ENCODE measurements at places on chromosomes 3 and 15.

- DNase-seq, result no peak
Observed at GRCh38 chr3:5051772-5052171, 70.3 kb upstream of the ARL8B start.

- DNase-seq, result no peak
Observed at GRCh38 chr3:69091389-69092029, 6.8 kb downstream of the ARL6IP5 start.

DNA sequence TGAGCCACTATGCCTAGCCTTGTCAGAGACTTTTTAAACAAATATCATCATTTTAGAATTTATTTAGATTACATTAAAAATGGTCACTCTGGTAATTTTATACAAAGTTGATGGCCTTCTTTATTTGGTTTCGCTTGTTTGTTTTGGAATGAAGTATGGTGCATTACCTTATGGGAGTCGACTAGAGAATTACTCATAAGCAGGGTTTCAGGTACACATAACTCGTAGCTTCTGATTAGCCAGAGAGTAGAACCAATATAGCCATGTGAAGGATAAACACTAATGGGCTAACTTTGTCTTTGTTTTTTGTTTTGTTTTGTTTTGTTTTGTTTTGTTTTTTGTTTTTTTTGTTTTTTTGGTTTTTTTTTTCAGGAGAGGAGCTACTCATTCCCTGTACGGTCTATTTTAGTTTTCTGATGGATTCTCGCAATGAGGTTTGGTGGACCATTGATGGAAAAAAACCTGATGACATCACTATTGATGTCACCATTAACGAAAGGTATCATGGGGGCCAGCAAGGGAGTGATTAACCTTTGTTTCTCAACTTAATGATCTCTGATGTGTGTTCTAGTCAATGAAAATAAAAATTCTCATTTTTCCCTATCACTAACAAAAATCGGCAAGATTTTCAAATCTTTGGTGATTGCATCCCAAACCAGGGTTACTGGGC, 113.2 kb downstream of the IL1RAP start:
- no peak for DNase-seq

DNA sequence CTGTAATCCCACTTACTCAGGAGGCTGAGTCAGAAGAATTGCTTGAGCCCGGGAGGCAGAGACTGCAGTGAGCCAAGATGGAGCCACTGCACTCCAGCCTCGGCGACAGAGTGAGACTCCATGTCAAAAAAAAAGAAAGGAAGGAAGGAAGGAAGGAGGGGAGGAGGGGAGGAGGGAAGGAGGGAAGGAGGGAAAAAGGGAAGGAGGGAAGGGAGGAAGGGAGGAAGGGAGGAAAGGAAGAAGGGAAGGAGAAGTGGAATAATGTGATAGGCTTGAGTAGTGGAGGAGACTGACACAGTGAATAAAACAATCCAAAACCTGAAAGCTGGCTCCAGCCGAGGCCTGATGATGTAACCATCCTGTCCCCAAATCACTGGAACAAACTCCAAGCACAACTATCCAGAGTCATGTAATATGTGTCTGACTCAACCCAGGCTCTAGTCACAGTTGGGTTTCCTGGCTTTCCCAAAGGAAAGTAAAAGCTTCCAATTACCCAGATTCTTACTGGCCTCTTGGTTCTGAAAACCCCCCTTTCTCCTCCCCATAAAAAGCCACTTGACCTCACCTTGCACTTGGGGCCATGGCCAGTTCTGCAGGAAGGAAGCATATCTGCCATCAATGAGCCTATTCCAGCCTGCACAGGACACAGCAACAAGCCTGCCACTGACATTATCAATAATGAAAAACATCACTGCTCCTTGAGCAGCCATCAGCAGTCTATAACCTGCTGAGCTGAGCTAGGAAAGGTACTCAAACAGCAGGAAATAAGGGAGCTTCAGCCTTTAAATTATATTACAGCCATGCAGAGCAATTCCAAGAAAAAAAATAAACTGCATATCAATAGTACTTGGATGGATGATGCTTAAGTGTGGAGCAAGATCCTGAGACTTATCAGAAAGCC, 48.3 kb downstream of the MB21D2 start:
- DNase-seq, result no peak

DNA sequence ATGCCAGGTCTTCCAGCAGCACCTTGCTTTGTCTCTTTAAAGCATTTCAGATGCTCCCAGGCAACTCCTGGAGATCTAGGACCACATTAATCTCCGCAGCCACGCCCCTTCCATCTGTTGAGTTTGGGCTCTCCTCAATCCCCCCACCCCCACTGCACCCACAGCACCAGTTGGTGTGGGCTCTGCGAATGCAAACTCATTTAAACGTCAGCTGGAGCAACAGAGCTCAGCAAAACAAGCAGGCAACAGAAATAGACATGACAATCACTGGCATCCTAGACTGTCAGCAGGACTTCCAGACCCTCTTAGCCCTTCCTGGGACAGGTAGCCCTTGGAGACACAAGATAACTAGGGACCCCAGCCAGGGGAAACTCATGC, 106.9 kb downstream of the LSM3 start:
- DNase-seq, result peak; percentile 15

DNA sequence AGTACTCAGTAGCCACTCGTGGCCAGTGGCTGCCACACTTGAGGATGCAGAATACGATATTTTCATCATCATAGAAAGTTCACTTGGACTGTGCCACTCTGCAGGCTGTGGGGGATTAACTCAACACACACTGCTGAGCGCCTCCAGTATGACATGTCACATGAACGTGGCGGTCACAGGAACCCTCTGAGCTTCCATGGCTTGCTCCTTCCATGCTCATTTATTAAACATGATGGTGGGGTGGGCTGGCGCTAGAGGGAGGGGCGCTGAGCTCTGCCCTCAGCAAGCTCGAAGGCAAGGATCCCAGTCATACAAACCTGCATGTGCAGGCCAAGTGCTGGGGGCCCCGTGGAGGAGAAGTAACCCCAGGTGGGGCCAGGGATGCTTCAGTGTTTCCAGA, 85.5 kb downstream of the WNT7A start:
- DNase-seq, result no peak

GRCh38 chr3:143124601-143125520, 5.3 kb downstream of the CHST2 start:
- DNase-seq, result no peak

- DNase-seq, result peak; percentile 43
Observed at GRCh38 chr15:77034695-77035489, 36.0 kb downstream of the TSPAN3 start.

- no peak for DNase-seq
Observed at GRCh38 chr3:12793701-12794100, 2.8 kb upstream of the CAND2 start.
